NCI-H1105 (cell line): ENCODE measurements at places on chromosomes 3 and 15.

DNA sequence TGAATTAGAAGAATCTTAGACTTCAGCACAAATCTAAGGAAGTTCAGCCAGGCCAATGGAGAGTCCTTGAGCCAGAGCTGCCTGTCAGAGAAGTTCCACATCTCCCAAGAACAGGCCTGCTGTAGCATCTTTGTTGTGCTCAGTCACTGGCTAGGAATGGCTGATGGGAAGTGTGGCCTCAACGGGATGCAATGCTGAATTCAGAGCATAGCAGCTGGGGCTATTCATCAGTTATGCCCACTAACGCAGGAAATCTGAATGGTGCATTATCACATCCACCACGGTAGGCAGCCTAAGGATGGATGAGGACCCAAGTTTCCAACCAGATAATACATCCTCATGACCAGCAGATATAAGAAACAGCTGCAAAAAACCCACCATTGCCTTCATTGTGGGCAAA, 3.2 kb upstream of the EIF1B start:
- no peak for DNase-seq

- DNase-seq = no peak
Observed at GRCh38 chr3:179348325-179349013, 960 bp downstream of the MFN1 start.

DNA sequence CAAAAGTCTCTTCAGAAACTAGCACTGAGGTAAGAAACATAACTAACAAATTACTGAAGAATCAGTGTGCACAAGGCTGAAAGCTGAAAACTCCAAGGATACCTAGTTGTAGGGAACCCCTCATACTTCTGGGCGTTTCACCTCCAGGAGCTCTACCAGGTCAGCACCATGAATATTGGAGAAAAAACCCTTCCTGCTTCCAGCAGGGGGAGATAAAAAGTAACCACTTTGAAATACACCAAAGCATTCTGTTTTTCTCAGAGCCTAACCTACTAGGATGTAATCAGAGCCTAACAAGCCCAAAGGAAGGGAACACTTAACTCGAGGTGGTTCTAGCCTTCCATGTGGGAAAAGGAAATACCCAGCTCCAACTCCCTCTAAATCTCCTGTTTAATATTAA, 175.8 kb upstream of the MME start:
- DNase-seq = no peak

DNA sequence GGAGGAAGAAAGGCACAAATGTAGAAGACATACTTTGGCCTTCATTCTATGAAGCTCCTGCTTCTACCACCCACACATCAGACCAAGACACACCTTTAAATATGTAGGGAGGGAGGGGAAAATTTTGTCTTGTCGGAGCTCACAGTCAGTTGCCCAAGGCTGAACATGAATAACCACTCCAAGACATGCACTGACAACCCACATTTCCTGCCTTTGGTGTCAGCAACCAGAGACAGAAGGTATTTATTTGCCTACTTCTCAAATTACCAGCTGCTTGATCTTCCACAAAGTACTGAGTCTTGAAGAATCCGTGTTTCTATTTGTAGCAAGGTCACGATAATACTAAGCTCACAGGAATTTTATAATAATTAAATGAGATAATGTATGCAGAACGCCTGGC, 169.7 kb downstream of the KCNMB2 start:
- no peak for DNase-seq

DNA sequence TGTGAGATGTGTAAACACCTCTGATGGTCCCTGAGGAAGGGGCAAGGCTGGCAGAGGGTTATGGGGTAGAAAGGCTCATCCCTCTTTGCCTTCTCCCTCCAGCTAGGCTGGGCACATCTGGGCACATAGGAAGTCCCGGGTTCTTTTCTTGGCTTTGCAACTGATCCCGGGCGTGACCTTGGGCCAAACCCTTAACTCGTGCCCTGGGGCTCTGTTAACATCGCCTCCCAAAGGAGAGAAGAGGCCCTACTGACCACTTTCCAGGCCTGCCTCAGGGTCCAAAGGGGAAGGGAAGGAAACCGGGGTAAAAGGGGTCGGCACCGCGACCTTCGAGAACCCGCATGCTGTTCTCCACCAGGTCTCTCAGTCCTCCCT, 549 bp downstream of the C3orf18 start:
- no peak for DNase-seq

- DNase-seq = no peak
Observed at GRCh38 chr3:44535364-44535763, 19.6 kb upstream of the ZKSCAN7 start.

DNA sequence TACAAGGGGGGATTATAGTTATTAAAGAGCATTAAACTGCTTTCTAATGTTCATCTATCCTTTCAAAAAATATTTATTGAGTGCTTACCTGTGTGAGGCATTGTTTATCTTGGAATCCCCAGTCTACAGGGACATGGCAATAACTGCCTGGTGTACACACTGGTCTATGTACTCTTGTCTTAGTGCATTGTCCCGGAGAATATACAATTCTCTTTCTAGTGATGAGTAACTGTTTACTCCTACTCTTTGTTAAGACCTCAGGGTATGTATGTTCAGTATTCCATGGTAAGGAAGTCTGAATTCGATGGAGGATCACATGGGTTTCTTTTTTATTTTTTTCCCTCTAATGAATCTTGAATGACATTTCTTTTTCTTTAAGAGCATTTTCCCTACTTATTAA, 772.4 kb upstream of the NR2F2 start:
- no peak for DNase-seq

GRCh38 chr15:69380100-69380725, 33.9 kb upstream of the KIF23 start:
- DNase-seq = no peak

GRCh38 chr3:53773611-53774368, 72.4 kb downstream of the CHDH start:
- DNase-seq = no peak

GRCh38 chr3:64342940-64343688, 117.8 kb upstream of the PRICKLE2 start:
- no peak for DNase-seq

DNA sequence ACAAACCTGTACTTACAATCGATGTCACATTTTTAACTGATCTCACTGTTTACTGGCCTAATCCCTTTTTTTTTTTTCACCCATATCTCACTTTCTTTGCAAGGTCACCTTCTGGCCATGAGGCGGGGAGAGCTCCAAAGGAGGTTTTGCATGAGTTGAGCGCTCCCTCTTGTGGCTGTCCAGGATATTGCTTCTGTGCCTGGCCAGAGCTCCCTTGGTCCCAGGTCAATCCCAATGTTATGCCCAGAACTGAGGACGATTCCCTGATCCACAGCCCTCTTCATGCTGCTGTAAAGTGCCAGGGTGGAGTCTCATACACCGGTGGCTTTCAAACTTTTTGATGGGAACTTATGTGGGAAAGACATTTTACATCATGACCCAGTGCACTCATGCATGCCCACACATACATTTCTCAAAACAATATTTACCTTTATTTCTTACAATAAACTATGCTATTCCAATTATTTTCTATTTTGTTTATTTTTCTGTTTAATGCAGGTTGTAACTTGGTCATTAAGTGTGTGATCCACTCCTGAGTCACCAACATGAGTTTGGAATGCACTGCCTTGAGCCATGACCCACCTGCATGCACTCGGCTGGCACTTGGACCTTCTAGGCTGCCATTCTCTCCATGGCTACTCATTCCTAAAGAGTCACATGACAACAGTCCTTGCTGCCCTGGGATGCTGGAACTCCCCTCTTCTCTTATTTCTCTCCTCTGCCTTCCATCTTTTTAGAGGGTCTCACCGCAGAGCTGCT, 9.6 kb upstream of the SST start:
- DNase-seq = peak; percentile 73

GRCh38 chr3:149466192-149466591, 8.3 kb upstream of the TM4SF4 start:
- DNase-seq = no peak

- no peak for DNase-seq
Observed at GRCh38 chr3:16113704-16114103, 60.8 kb upstream of the GALNT15 start.

- no peak for DNase-seq
Observed at GRCh38 chr15:67180035-67180434, 74.4 kb downstream of the AAGAB start.
